ENCODE measurements at places on chromosomes 4 and X.

- DNase-seq = no peak
Observed at GRCh38 chr4:169412046-169412445, 141.3 kb upstream of the SH3RF1 start.

GRCh38 chrX:149908308-149908707 is 21.1 kb upstream of the HSFX4 start:
- no peak for DNase-seq

DNA sequence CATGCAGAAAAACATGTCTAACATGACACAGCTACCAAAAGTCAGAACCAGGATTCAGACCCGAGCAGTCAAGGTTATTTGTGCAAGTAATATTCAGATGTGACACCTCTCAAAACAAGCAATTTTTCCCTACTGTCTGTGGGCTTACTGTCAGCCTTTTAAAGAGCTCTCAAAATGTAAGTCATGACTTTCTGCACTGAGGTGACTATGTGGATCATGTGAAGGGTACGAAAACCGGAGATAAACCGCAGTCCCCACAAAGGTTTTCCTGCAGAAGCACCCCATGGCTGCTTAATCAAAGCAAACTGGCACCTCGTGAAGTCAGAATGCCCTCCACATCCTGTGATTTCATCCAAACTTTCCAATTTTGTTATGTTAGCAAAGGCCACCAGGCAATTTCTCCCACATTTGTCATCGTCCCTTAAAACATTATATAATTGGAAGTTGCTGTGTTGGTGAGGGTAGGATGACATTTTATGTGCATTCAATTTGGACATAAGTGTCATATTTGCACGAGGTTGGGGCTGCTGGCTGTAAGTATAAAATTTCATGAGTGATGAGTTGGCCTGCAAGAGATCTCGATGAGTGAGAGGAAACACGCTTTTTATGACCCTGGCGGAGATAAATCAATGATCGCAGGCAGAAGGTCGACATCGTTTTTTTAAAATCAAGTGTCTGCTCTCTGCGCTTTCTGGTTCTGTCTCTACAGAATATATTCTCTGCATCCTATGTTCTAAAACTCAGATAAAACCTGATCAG is 161.2 kb downstream of the STK32B start:
- DNase-seq = no peak

DNA sequence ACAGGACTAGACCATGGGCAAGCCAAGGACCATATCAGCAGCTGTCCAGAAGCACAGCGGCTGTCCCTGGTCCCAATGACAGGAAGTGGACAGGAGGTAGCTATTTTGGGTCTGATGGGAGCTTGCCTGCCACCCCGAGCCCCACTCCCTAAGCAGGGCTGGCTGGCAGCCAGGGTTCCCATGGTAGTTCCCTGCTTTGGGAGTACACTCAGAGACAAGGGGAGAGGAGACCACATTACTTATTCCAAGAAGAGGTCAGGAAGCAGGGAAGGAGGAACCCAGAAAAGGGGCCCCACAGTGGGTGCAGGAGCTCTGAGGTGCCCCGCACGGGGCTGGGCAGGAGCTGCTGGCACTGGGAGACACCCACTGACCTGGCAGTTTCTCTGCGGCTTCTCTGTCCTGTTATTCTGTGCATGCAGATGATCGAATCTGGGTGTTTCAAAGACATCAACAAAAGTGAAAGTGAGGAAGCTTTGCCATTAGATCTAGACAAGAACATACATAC is 36.3 kb downstream of the HTT-AS start:
- DNase-seq = no peak

GRCh38 chrX:51857159-51857733 is 36.2 kb upstream of the MAGED1 start:
- no peak for DNase-seq

- no peak for DNase-seq
Observed at GRCh38 chrX:148229801-148230303, 248.7 kb downstream of the FMR1NB start.

- DNase-seq = peak; percentile 58
Observed at GRCh38 chr4:173168396-173169177, at the start of gene GALNT7. Gene GALNT7 (plus strand): TSS chr4:173168811. CDS start chr4:173168836, 25 bp downstream.

GRCh38 chr4:182937268-182938204 is 20.4 kb upstream of the DCTD start:
- DNase-seq = no peak

GRCh38 chr4:109811707-109812106 is 3.9 kb upstream of the GAR1 start:
- DNase-seq = no peak

GRCh38 chr4:177574446-177574845 is 132.2 kb upstream of the AGA start:
- DNase-seq = no peak

DNA sequence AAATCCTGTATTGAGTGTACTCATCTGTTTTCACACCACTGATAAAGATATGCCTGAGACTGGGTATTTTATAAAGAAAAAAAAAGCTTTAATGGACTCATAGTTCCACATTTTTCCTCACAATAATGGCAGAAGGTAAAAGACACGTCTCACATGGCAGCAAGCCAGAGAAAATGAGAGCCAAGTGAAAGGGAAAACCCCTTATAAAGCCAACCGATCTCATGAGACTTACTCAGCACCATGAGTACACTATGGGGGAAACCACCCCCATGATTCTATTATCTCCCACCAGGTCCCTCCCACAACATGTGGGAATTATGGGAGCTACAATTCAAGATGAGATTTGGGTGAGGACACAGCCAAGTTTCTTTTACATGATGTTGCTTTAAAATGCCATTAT is 171.9 kb downstream of the GALNTL6 start:
- no peak for DNase-seq

DNA sequence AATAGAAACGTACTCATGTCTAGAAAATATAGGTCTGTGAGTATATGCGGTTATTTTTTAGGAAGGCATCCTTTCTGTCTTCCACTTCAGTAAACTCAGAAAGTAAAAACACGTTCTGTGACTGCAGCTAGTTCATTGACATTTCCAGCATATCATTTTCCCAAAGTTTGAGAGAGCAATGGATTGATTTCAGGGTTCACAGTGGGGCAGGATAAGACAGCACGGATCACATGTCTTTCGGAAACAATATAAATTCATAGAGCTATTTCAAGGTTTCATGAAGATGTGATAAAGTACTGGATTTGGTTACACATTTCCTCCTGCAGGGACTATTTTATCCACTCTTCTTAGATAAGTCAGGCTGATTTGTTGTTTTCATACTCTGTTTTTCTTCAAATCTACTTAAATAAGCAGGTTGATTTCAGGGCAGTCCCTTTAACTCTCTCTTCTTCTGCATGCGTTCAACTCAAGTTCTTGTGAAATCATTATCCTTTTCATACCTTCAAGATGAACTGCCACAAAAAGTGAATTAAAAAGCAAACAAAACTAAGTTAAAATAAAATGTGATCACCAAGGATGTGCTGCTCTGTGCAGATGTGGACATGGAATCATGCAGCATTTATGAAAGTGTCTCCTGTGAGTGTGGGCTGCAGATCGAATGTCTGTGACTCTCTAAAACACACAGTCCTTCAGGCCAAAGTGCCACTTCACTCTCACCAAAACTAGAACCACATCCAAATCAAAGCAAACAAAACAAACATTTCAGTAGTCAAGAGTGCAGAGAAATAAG is 187.7 kb downstream of the UNC5C start:
- no peak for DNase-seq

GRCh38 chr4:160265014-160265413 is 1162.1 kb downstream of the RAPGEF2 start:
- no peak for DNase-seq

DNA sequence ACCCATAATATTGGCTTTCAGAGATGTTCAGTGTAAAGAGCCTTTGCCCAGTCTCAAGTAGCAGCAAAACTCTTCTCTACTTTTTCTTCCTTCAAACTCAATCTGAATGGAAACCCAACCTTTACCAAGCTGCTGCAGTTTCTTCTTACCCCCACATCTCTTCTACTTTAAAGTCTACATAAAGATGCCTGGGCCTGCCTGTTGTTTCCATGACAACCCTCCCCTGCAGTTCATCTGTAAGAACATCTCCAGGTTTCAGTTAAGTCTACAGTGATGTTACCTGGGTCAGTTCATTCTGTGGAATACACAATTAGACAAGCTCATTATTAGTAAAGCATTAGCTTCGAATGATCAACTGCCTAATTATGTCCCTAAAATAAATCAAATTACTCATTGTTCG is 81.4 kb downstream of the SPANXN3 start:
- no peak for DNase-seq

DNA sequence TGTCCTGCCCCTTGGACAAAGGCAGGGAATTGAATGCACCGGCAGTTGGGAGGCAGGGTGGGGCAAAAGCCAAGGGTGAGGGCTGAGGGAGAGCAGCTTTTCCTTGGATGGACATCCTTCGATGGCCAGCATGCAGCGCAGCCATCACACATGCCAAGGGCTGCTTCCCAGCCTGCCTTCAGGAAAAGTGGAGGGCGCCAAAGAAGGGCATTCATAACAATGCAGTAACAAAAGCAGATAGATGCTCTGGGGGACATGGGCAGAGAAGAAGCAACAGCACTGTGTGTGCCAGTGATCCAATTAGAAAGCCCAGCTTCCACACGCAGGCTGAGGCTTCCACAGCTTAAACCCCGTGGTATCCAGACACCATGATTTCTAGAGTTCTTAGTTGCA is 71.5 kb downstream of the TSPAN5 start:
- no peak for DNase-seq

- no peak for DNase-seq
Observed at GRCh38 chrX:109707319-109707718, 25.7 kb downstream of the ACSL4 start.

- no peak for DNase-seq
Observed at GRCh38 chr4:67055319-67055718, 490.0 kb downstream of the CENPC start.

GRCh38 chr4:95549246-95550114 is 707 bp upstream of the UNC5C start:
- no peak for DNase-seq

- no peak for DNase-seq
Observed at GRCh38 chr4:1195109-1195671, 22.8 kb upstream of the SPON2 start.

DNA sequence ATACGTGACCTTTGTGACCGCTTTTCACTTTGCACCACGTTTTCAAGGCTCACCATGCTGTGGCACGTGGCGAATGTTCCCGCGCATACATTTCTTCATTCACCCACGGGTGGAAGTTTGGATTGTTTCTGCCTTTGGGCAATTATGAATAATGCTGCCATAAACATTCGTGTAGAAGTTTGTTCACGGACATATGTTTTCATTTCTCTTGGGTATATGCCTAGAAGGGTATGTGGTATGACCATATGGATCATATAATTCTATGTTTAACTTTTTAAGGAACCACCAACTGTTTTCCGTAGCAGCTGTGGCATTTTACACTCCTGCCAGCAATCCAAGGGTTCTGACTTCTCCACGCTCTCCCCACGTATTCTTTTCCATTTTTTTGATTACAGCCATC is 60.9 kb upstream of the MXD4 start:
- DNase-seq = no peak

- no peak for DNase-seq
Observed at GRCh38 chrX:153871946-153872878, 13.8 kb downstream of the L1CAM start.

- DNase-seq = no peak
Observed at GRCh38 chr4:53587135-53587534, 4.2 kb downstream of the LNX1 start.

GRCh38 chr4:187541666-187542065 is 453.9 kb upstream of the ZFP42 start:
- DNase-seq = no peak

DNA sequence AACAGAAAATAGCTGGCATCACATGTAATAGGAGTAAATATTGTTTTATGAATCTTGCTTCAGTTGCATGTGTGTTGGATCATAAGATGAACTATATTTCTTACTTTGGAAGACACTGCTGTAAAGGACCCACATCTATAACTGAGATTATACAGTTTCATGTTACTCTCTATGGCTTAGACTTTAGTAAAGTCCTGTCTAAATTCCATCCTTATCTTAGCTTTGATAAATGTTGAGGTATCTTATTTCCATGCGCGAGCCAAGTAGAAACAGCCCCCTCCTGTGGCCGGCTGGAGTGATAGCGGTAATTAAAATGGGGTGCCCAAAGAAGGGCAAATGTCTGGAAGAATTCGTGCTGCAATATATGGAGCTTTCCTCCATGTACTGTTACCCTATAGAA is 43.0 kb downstream of the CCDC158 start:
- peak; percentile 25 for DNase-seq

- no peak for DNase-seq
Observed at GRCh38 chrX:144297221-144297620, 413.4 kb downstream of the UBE2NL start.

DNA sequence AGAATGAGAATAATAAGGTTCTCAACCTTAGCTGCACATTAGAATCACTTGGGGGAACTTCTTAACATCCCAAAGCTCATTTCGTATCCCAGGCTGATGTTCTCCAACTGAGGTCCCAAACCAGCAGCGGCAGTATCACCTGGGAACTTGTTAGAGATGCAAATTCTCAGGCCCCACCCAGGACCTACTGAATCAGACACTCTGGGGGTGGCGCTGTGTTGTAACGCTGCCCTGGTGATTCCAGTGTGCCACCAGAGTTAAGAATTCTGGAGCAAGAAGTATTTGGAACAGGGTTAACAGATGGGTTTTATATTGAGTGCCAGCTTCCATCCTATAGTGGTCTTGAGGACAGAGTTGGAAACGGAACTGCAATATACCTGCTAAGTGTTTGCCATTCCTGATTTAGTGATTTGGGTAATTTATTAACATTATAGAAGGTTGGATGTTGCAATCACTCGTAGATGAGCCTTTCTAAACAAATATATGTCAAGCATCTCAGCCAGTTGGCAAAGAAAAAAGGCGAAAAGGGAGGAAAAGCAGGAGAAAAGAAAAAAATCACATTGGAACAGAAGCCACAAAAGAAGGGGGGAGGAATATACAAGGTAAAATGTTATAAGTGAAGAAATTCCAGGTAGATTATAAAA is 141.0 kb downstream of the ARX start:
- no peak for DNase-seq

DNA sequence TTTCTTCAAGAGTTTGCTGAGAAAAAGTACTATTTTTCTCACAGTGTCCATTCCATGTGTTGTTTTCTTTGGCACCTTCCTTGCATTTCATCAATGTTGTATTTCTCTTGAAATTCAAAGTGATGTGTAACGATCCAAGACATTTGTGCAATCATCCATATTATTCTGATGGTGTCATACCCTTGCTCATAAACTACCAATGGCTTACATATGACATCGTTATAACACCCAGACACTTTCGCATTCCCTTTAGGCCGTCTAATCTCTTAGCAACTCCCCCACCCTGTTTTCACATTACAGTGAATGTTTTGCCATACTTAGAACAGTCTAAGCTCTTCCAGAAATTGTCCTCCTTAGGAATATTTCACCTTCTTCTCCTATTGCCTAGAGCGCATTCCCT is 1779.0 kb downstream of the PCDH7 start:
- DNase-seq = no peak

- no peak for DNase-seq
Observed at GRCh38 chr4:168584321-168584771, 87.5 kb downstream of the PALLD start.
